Naive thymus-derived CD4-positive, alpha-beta T cell (primary cell): ENCODE measurements at places on chromosomes 7 and 10. TPM values are rescaled to one million over a fixed set of nuclear protein-coding genes. Genes with fewer than 3 reads are reported as not detected.

- DNase-seq = peak; percentile 50
- H3K27me3 ChIP-seq = no peaks in the 10 kb centered on the region
- H3K4me3 ChIP-seq = no peak overlapping the region
- H3K4me1 ChIP-seq = peaks cover 9% of the 10 kb centered on the region
- H3K27ac ChIP-seq = no peak overlapping the region
- no peaks in the 10 kb centered on the region for H3K36me3 ChIP-seq
Measured at GRCh38 chr7:139696552-139696951, 81.2 kb downstream of the HIPK2 start.

- H3K27ac ChIP-seq = no peak overlapping the region
- no peaks in the 10 kb centered on the region for H3K4me1 ChIP-seq
- no peak overlapping the region for H3K4me3 ChIP-seq
- no peaks in the 10 kb centered on the region for H3K27me3 ChIP-seq
- no peaks in the 10 kb centered on the region for H3K36me3 ChIP-seq
- no peak for DNase-seq
Measured at GRCh38 chr7:106035568-106035967, 72.5 kb downstream of the CDHR3 start.

DNA sequence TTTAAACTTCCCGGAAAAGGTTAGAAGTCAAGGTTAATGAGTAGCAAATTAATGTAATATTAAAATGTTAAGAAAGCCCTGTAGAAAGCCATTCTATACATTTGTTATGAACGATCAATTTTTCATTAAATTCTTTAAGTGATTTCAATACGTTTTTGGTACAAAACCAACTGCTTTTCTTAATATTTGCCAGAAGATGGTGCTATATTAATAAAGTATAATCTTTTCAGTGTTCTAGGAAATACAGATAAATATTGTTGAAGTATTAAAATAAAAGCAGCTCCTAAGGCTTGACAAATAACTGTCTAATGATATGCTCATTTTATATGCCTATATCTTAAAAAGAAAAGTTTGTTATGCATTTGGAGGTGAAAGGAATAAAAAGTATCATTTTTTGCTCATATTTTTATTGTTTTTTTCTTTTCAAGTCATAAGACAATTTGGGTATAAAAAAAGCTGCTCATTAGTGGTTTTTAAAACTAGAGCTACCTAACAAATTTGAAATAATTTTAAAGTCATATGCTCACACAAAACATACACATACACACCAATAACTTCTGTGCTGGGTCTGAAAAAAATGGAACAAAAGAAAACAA is 130.3 kb upstream of the POT1 start:
- no peak overlapping the region for H3K4me3 ChIP-seq
- H3K4me1 ChIP-seq = no peaks in the 10 kb centered on the region
- H3K36me3 ChIP-seq = no peaks in the 10 kb centered on the region
- no peak overlapping the region for H3K27ac ChIP-seq

GRCh38 chr10:100307684-100308083 is 21.2 kb upstream of the BLOC1S2 start:
- H3K27ac ChIP-seq = no peak overlapping the region
- no peak overlapping the region for H3K4me3 ChIP-seq
- no peaks in the 10 kb centered on the region for H3K36me3 ChIP-seq
- no peaks in the 10 kb centered on the region for H3K4me1 ChIP-seq
- DNase-seq = no peak
- H3K27me3 ChIP-seq = no peaks in the 10 kb centered on the region

The GBX1 gene
- not detected for total RNA-seq

DNA sequence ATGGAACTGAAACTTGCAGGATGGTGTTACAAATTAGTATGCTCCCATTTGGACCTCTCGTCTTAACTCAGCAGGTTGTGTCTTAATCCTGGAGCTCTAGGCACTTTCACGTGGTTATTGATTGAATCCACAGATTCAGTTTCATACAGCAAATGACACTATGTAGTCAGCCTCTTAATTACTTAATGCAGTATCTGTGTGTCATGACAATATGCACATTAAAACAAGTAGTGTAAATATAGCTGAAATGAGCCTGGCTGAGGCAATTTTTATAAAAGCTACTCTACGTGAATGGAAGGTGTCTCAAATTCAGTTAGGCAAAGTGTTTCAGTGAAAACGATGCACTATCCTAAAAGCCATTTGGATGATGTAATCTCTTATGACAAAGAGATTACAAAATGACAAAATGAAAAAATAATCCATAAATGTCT is 86.8 kb downstream of the CD36 start:
- H3K36me3 ChIP-seq = no peaks in the 10 kb centered on the region
- H3K27ac ChIP-seq = no peak overlapping the region
- no peaks in the 10 kb centered on the region for H3K27me3 ChIP-seq
- H3K4me3 ChIP-seq = no peak overlapping the region

GRCh38 chr10:88090568-88091214 is 227.3 kb downstream of the PTEN start:
- H3K4me1 ChIP-seq = peaks cover 36% of the 10 kb centered on the region
- no peak overlapping the region for H3K4me3 ChIP-seq
- peak overlapping the region; percentile 53 for H3K27ac ChIP-seq
- H3K36me3 ChIP-seq = no peaks in the 10 kb centered on the region
- no peaks in the 10 kb centered on the region for H3K27me3 ChIP-seq

DNA sequence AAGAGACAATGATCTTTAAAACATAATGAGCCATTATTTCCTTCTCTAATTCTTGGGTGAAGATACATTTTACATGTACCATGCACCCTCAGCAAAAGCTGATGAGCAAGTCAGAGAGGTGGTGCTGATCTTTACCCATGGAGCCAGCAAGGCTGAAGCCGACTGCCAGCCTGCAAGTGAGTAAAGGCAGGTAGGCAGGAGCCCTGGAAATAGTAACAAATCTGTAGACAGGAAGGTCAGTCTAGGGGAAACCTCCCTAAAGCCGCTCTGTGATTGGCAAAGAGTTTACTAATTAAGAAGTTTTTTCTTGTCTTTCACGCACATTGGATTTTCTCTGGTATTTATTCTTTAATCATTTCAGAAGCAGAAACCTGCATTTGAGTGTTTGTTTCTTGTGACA is 67.9 kb downstream of the PRKCQ start:
- no peak for DNase-seq
- H3K4me3 ChIP-seq = no peak overlapping the region
- peaks cover 20% of the 10 kb centered on the region for H3K36me3 ChIP-seq
- H3K27me3 ChIP-seq = no peaks in the 10 kb centered on the region

GRCh38 chr10:95350219-95350829 is 59.5 kb upstream of the PDLIM1 start:
- no peaks in the 10 kb centered on the region for H3K27me3 ChIP-seq
- H3K27ac ChIP-seq = no peak overlapping the region
- no peak overlapping the region for H3K4me3 ChIP-seq
- no peak for DNase-seq
- no peaks in the 10 kb centered on the region for H3K4me1 ChIP-seq
- no peaks in the 10 kb centered on the region for H3K36me3 ChIP-seq

DNA sequence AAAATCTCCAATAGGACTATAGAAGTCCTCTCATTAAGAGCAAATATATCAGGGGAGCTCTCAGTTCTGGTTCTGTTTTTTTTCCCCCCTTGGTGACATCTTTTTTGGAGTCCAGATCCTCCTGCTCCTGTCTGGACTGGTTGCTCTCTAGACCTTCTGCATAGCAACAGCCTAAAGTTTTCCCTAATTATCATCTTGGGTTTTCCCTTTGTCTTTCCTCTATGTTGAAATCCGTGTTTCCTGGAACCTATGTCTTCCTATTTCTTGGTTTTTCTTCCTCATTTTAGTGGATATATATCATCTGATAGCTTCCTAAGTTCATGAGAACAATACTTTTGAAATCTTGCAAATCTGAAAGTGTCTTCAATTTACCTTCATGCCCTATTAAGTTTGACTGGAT is 29.7 kb upstream of the MTERF1 start:
- no peaks in the 10 kb centered on the region for H3K36me3 ChIP-seq
- no peak overlapping the region for H3K27ac ChIP-seq
- H3K4me1 ChIP-seq = peaks cover 5% of the 10 kb centered on the region
- H3K4me3 ChIP-seq = no peak overlapping the region
- H3K27me3 ChIP-seq = no peaks in the 10 kb centered on the region

DNA sequence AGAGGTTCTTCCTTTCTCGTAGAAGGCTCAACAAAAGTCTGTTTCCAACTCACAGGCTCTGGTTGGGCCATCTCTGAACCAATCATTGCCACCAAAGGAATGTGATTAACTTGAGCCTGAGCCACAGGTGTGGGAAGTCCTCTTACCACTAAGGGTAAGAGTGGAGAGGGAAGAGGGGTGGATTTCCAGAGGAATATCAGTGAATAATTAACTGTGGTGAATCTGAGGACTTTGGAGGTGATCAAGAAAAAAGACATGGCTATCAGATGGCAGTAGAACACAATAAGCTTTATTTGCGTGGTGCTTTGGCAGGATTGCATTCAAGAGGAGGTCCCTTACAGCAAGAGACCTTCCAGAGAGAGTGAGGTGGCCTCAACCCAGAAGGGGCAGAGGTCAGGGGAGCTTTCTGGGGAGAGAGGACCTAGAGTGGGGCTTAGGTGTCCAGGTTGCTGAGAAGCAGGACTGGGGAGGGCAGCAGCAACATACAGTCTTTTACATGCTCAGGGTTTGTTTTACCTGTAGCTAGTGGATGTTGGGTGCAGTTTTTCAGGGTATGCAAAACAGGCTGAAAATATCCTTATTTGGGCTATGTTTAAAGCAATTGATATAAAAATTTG is 61.4 kb downstream of the BBS9 start:
- H3K4me1 ChIP-seq = no peaks in the 10 kb centered on the region
- no peak overlapping the region for H3K27ac ChIP-seq
- no peak overlapping the region for H3K4me3 ChIP-seq
- H3K27me3 ChIP-seq = no peaks in the 10 kb centered on the region

The ARL5B gene
- total RNA-seq = 13.0 TPM

The EIF3B gene
- total RNA-seq = 189 TPM

DNA sequence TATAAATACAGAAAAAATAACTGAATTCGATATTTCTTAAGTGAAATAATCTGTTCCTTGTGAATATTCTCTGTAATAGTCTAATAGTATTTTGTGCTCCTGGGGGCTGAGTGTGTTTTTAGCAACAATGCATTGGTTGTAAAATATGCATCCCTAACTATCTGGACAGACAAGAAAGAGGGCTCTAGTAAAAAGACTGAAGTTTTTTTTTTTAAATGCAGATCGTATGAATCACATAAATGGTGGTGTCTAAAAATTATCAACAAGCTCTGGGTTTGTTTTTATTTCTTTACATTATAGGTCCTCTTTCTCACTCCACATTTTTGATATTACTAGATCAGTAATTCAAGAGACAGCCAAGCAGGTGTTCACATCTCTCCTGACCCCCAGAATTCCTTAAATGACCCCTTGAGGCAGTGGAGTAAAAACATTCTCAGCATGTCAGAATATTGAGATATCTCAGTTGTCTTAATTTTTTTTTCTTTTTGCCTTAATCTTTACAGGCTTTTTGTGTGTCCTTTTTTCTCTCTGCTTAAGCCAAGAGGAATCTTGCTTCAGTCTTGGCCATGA is 18.2 kb downstream of the ARID5B start:
- H3K27ac ChIP-seq = no peak overlapping the region
- H3K36me3 ChIP-seq = peaks cover 13% of the 10 kb centered on the region
- no peaks in the 10 kb centered on the region for H3K4me1 ChIP-seq
- H3K4me3 ChIP-seq = no peak overlapping the region
- DNase-seq = no peak

- H3K4me3 ChIP-seq = no peak overlapping the region
- DNase-seq = no peak
- peaks cover 17% of the 10 kb centered on the region for H3K4me1 ChIP-seq
- H3K27ac ChIP-seq = peak overlapping the region; percentile 98
Measured at GRCh38 chr10:124918906-124919305, 23.0 kb upstream of the ZRANB1 start.

- H3K36me3 ChIP-seq = no peaks in the 10 kb centered on the region
- no peak for DNase-seq
- H3K27ac ChIP-seq = no peak overlapping the region
- no peaks in the 10 kb centered on the region for H3K27me3 ChIP-seq
Measured at GRCh38 chr7:2478399-2478785, 2.2 kb upstream of the GRIFIN start.

GRCh38 chr7:151770232-151770631 is 106.7 kb downstream of the PRKAG2 start:
- H3K4me1 ChIP-seq = peaks cover 33% of the 10 kb centered on the region
- H3K36me3 ChIP-seq = no peaks in the 10 kb centered on the region
- no peak for DNase-seq
- no peaks in the 10 kb centered on the region for H3K27me3 ChIP-seq
- H3K27ac ChIP-seq = peak overlapping the region; percentile 81
